ENCODE measurements at places on chromosomes 12 and 14.
A peak's percentile ranks its signal among the peaks of the same experiment; 100 is the strongest.

- DNase-seq = no peak
Measured at GRCh38 chr12:99200711-99201384, 446.7 kb upstream of the GARIN6 start.

DNA sequence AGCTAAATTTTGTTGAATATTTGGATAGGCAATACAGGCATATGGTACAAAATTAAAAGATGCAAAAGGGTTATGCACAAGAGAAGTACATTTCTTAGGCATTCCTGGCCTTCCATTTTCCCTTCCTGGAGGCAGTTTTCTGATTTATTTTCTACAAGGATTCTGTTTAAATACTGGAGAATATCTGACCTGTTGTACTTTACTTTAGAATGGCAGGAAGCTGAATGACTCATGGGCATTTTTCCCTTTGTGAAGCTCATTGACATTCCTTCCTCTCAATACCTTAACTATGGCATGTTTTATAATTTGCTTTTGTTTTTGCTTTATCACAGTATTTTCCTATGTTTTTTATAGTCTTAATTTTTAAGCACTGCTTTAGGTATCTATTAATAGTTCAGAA, 62.7 kb downstream of the RCOR1 start:
- no peak for DNase-seq

GRCh38 chr12:56391721-56392120, 29.1 kb upstream of the APOF start:
- DNase-seq = no peak

- DNase-seq = no peak
Measured at GRCh38 chr12:117067638-117068037, 31.6 kb downstream of the TESC start.

GRCh38 chr12:3920351-3921150, 47.4 kb upstream of the PARP11 start:
- DNase-seq = no peak

DNA sequence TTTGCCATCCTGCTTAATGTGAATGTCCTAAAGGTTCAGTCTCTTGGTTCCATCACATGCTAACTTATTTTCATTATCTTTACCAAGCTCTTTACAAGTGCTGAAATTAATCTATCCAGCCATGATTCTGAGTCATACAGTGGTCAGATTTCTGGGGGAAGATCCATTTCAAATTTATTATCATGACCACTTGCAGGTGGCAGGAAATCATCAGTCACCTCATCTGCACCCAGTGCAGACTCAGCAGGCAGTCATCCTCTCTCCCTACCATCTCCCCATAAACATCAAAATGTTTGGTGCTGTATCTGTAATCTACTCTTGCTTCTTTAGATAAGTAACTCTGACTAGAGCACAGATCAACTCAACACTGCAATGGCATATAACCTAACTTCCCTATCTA, 23.5 kb downstream of the ATG14 start:
- DNase-seq = no peak

DNA sequence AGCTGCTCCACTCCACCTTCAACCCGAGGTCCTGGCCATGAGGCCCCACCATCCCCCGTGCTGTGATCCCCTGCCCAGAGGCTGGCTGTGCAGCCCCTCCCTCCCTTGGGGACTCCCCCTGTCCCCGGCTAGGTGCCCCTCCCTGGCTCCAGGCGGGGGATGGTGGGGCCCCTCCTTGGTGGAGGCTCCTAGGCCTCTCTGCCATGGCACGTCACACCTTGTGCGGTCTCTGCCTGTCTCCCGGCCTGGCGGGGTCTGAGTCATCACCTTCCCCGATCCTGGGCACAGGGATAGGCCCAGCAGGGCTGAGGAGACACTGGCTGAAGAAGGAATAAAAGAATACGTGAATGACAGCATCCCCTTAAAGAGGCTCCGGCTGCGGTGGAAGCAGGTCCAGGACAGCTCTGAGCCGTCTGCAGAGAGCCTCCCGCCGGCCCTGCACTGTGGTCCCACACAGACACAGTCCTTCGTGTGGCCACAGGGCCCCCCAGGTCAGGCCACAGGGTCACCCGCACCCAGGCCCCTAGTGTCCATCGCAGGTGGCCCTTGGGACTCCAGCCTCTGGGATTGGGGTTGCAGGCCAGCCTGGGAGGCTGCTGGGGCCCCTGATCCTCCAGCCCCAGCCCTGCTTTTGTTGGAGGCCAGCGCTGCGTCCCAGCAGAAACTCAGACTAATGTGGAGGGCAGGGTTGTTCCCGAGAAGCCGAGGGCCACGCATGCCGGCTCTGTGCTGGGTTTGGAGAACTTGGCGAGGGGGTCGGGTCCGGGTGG, 43.6 kb downstream of the KIF26A start:
- DNase-seq = no peak

DNA sequence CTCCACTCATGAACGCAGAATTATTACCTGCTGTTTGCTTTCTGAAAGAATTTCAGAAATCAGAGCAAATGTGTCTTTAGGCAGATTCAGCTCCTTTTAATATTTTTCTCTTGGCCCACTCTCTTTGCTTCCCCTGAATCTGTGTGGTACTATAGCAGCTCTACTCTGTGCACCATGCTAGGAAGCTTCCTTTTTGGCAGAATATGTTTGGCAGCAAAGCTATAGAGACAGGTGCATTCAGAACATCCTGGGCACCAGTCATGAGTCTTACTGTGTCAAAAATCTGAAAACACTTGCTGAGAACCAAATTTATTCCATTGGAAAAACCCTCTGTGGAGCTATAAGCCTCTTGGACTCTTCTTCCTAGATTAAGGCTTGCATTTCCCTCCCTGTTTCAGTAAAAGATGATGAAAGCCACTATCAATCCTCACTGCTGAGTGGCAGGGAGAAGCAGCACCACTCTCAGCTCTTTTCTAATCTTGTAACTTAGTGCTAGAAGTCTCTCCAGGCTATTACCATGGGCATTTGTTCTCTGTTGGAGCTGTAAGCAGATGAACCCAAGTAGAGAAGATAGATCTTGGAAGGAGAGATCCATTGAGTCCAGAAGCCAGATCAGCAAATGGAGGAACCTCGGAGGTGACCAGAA, 18.2 kb downstream of the CIPC start:
- DNase-seq = no peak

GRCh38 chr12:79655036-79655435, 35.7 kb downstream of the PAWR start:
- no peak for DNase-seq

GRCh38 chr12:55684761-55685370, 22.8 kb downstream of the ITGA7 start:
- no peak for DNase-seq

DNA sequence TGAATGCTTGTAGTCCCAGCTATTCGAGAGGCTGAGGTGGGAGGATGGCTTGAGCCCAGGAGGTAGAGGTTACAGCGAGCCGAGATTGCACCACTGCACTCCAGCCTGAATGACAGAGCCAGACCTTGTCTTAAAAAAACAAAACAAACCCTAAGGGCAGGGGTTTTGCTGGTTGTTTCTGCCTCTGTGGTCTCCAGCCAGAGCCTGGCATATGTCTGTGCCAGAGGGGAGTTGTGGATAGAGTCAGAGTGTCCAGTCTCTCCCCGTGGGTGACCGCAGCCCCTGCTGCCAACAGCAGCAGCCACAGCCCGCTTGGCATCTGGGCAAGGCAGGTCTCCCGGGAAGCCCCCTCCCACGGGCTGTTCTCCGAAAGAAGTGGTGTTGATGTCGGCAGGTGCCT, 37.6 kb downstream of the MVK start:
- DNase-seq = no peak

DNA sequence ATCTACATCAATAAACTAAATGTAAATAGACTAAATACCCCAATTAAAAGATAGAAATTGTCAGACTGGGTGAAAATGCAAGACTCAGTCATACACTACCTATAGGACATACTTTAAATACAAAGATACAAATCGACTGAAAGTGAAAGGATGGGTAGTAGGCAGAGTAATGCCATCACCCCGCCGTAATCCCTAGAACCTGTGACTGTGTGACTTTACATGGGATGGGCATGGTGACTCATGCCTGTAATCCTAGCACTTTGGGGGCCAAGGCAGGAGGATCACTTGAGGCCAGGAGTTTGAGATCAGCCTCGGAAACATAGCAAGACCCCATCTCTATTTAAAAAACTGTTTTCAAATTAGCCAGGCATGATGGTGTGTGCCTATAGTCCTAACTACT, 2.6 kb upstream of the EVL start:
- no peak for DNase-seq

- DNase-seq = no peak
Measured at GRCh38 chr12:14849661-14850060, 6.3 kb upstream of the ART4 start.

GRCh38 chr14:57066887-57067513, 201.7 kb downstream of the EXOC5 start:
- peak; percentile 100 for DNase-seq

GRCh38 chr12:57129889-57130288, 1.6 kb downstream of the LRP1 start:
- no peak for DNase-seq

DNA sequence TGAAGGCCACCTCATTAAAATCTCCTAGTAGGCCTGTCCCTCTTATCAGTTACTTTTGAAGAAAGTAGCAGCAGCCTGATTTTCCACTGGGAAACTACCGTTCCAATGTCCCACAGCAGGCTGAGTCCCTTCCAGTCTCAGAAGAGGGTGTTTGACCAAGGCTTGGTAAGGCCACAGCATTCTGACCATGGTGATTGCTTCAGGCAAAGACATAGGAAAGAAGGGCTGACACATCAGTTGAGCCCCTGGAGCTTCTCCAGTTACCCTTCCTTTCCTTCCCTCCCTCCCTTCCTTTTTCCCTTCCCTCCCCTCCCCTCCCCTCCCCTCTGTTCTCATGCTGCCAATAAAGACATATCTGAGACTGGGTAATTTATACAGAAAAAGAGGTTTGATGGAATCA, 234.3 kb upstream of the NOS1 start:
- DNase-seq = no peak

GRCh38 chr12:41983856-41984255, 160.8 kb downstream of the GXYLT1 start:
- no peak for DNase-seq

DNA sequence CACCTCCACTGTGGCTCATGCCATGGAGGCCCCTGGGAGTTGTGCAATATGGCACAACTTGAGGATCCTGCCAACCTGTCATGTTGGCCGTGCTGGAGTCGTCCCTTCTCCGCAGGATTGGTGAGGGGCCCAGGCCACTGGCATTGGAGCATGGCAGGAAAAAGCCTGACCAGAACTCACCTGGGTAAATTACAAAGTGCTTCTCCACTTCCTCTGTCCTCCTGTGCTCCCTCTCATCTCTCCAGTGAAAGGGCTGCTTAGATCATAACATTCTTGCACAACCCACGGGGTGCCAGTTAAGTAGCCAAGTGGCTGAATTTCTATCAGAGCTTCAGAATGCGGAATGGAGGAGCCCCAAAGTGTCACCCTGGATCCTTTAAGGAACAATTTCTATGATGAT, 381.0 kb downstream of the DPF3 start:
- DNase-seq = no peak

DNA sequence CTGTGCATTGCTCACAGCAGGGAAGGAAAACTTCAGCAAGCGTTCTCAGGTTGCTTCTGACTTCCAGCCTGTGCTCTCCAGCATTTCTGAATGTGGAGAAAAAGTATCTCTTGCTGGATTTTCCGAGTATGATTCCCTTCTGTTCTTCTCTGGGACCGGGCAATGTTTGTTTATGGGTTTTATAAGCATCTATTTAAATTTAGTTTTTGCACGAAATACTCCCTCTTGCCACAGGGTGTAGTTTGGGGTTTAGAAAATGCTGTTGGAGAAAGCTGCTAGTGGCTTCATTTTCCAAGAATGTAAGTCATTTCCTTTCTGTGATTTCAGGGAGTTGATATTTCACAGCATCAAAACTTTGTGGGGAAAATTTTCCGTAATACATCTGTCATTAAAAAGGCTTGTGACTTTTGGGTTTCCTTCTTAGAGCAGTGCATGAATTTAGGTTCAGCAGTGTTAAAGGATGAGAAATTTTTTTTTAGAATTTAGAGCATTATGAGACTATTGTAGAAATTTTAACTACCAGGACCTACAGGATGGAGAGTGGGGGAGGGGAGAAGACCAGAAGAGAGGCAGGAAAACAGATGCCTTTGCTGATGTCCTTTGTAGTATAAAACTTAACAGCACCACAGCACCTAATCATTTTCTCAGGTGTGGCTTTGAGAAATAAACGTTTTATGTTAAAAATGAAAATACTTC, 1.5 kb downstream of the FRMD6 start:
- DNase-seq = no peak

DNA sequence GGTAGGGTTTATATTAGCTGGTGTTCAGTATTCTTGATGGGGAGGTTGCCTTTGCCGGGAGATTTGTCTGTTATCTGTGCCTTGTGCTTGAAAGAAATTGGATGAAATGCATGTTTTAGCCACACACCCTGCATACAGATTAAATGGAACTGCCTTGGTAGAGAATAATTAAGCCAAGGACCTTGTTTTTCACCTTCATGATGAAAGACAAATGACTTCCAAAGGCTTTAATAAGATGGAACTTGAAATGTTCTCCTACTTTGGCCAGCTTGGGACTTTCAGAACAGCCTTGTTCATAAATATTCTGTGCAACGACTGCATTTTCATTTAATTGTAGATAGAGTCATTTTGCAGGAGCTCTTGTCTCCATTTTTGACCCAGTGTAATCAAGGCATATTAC, 21.2 kb downstream of the JDP2 start:
- DNase-seq = no peak

- peak; percentile 77 for DNase-seq
Measured at GRCh38 chr12:7130701-7131501, 730 bp downstream of the CLSTN3 start.

- no peak for DNase-seq
Measured at GRCh38 chr14:54935958-54936357, 33.3 kb upstream of the GCH1 start.

GRCh38 chr14:77926942-77927341, 127.0 kb downstream of the ADCK1 start:
- DNase-seq = peak; percentile 96

- DNase-seq = no peak
Measured at GRCh38 chr12:123868791-123869190, 103.8 kb downstream of the CCDC92 start.

GRCh38 chr12:14802247-14802646, 1.0 kb downstream of the WBP11 start:
- DNase-seq = no peak

- DNase-seq = no peak
Measured at GRCh38 chr12:24903329-24904088, 45.4 kb downstream of the BCAT1 start.

- DNase-seq = no peak
Measured at GRCh38 chr12:93225094-93225493, 152.6 kb upstream of the NUDT4 start.

DNA sequence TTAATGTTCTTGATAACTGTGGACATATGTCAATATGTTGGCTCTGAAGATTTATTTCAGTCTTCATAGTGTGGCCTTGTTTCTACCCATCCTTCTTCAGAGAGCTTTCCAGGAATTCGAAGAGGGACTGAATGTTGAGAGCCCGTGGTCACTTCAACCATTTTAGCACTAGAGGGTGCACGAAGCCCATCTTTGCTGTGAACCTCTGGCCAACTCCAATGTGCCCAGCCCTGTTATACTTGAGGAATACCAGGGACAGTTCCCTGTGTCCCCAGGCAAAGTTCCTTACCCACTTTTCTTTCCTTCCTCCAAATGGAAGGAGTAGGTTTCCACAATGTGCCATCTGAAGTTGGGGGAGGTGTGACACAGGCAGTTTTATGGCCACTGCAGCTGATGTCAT, 603.5 kb downstream of the RPL10L start:
- peak; percentile 74 for DNase-seq
